ENCODE measurements at places on chromosomes 3 and 15. TPM values are rescaled to one million over a fixed set of nuclear protein-coding genes. Genes with fewer than 3 reads are reported as not detected.

The CCRL2 gene
- 28.5 TPM for total RNA-seq

The NRROS gene
- 19.5 TPM for total RNA-seq

The CALML4 gene
- 4.5 TPM for total RNA-seq

The KLHL40 gene
- not detected for total RNA-seq

The CCR8 gene
- not detected for total RNA-seq

The NR2E3 gene
- 0.26 TPM for total RNA-seq

DNA sequence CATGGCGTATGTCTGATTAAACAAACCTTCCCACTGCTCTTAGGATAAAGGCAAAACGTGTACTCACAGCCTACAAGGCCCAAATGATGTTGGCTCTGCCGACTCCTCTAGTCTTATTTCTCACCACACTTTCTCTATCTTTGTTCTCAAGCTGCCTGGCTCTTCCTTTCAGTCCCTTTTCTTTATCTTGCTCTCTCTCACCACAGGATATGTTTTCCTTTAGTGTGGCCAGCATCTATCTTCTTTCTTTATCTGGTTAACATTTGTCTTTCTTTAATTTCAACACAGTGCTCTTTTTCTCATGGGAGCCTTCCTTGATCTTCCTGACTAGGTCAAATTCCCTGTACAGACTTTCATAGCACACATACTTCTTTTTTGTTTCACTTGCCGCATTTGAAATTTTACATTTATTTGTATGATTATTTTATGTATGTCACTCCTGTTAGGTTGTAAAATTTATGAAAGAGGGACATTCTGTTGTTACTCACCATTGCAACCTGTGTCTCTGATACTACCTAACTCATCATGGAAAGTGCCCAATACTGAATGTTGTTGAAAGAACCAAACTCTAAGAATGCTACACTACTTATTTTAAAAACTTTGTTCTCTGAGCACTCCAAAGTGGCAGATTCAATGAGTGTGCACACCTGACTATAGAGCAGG is 328.9 kb upstream of the CBLB start:
- DNase-seq = no peak

GRCh38 chr3:159805411-159805772 is 183.2 kb upstream of the IL12A start:
- no peak for DNase-seq

DNA sequence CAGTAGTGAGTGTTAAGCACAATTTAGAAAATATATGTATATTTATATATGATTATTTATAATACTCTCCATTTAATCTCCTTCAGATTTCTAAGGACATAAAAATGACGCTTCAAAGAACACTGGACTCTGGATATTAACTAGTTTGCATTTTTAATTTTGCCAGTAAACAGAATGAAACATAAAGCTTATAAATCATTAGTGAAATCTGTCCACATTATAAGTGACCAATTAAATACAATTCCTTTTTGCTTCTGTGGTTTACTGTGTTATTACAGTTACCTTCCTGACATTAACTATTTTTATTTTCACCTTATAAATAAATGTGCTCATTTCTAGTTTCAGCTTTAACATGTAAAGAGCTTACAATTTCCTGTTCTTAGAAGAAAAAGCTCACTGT is 1081.1 kb upstream of the EPHA6 start:
- DNase-seq = no peak

DNA sequence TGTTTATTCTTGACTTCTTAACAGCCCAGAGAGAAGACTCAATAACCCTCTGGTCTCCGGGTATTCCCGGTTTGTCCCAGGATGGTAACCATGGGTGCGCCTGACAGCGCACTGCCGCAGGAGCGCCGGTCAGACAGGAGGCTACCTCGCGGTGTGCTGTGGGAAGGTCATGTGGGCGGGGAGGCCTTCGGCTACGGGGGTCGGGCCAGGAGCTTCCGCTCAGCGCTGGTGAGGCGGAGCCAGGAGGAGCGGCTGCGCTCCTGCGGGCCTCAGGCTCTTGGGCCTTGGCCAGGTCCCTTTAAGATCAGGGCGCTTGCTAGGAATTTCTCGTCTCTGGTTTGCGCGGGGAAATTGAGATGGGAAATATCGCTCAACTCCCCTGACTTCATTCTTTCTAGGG is 182.3 kb upstream of the NDN start:
- DNase-seq = peak; percentile 74

DNA sequence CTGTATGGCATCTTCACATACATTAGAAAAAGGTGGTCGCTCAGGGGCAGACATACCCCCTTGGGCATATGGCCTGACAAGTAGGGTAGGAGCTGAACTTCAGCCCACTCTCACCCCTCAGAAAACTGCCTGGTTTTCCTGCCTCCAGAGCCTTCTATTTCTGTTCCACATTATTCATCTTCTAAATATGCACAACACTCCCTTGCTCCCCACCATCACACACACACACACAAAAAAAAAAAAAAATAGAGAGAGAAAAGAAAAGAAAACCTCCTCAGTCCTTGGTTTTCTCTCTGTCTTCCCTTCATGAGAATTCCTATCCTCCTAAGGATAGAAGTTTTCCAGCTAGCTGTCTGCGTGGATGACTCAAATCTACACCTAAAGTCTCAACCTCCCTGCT is 5.6 kb upstream of the ROPN1 start:
- DNase-seq = no peak

GRCh38 chr15:26891448-26892181 is 24.8 kb downstream of the GABRA5 start:
- DNase-seq = no peak

DNA sequence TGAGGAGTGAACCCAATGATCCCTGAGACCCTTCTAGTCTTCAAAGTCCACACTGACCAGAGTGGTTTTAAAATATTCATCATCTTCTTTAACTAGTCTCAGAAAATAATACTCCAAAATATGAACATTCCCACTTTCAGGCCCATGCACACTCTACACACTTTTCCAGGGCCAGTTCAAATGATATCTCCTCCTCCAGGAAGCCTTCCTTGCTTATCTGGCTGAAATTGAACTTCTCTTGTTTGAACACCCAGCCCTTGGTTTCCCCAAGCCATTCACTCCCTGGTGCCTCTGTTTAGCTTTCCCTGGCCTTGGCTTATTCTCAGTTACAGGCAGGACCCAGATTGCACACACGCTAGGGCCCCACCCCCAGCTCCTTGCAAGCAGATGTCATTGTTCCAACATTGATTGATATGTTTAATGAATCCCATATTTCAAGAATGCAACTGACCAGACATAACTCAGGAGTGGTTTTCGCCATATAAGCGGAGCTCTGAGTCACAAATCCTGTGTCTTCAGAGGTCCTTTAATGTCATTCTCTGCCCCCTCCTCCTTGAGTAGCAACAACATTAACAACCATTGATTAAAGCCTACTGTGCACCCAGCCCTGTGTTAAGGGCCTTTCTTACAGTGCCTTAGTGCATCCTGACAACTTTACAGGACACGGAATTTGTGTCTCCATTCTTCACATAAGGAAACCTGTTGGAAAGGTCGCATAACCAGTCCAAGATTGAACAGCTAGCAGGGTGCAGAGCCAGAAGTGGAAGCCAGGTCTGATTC is 2.1 kb downstream of the ITGA11 start:
- no peak for DNase-seq

- DNase-seq = no peak
Measured at GRCh38 chr3:30368978-30369377, 237.4 kb upstream of the TGFBR2 start.

DNA sequence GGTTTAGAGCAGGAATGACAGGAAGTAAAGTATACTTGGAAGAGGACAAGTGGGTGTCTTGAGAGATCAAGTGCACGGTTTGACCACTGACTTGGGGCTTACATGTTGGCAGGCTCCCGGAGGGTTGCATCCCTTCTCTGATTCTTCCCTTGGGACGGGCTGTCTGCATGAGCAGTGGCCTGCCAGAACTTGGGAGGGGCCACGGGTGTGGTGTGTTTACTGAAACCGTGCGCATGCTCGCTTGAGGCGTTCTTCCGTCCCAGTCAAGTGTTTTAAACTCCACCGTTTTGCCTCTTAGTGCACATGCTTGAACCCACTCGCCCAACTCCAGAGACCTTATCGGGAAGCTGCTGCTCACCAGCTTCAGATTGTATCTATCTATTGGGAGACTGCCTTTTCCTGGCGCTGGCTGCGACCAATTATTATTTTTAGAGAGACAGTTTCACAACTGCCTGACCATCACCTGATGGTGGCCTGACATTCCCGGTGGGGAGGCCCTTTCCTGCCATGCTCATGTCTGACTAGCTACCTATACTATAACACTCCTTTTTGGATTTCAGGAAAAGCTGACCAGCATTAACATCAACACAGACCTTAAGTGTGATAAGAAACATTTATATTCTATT is 14.9 kb upstream of the C3orf22 start:
- DNase-seq = peak; percentile 76
